ENCODE measurements at places on chromosomes 6 and 20.

- DNase-seq, result no peak
These were observed 138.7 kb upstream of the EDN1 start for GRCh38 chr6:12151433-12151820.

- DNase-seq, result no peak
These were observed 97.2 kb downstream of the MAP3K4 start for GRCh38 chr6:161088676-161089328.

DNA sequence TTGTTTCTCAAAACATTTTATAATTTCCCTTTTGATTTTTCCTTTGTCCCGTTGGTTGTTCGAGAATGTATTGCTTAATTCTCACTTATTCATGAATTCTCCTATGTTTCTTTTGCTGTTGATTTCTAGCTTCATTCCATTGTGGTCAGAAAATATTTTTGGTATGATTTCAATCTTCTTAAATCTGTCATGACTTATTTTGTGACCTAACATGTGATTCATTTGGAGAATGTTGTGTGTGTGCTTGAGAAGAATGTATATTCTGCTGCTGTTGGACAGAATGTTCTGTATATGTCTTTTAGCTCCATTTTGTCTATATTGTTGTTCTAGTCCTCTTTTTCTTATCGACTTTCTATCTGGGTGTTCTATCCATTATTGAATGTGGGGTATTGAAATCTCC lies 286.2 kb upstream of the RNF217 start:
- peak; percentile 72 for DNase-seq

DNA sequence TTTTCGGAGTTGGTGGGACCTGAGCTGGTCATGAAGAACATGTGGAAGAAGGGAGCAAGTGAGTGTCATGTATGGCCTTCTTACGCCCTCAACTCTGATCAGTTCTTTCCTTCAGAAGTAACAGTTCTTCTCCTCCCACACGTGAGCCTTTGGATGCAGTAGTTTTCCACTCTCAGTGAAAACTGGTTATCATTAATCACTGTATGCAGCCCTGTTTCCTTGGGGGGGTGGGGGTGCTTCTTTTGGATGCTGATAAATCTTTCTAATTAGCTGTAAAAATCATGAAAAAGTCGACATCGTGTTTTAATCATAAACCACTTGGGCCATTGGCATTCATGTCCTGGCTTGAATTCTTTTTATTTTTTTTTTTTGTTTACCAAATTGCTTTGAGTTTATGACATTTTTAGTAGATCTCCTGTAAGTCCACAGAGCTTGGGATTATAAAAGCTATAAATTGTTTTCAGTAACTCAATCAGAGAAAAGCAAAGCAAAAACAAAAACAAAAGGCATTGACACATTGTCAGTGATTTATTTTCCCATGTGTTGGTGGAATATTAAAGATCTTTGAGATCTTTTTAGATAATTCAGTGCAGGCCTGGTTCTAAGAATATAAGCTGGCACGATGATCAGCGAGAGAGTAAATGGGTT lies 84.8 kb downstream of the TRMT11 start:
- no peak for DNase-seq

GRCh38 chr20:8152847-8153246 lies 20.8 kb downstream of the PLCB1 start:
- no peak for DNase-seq

DNA sequence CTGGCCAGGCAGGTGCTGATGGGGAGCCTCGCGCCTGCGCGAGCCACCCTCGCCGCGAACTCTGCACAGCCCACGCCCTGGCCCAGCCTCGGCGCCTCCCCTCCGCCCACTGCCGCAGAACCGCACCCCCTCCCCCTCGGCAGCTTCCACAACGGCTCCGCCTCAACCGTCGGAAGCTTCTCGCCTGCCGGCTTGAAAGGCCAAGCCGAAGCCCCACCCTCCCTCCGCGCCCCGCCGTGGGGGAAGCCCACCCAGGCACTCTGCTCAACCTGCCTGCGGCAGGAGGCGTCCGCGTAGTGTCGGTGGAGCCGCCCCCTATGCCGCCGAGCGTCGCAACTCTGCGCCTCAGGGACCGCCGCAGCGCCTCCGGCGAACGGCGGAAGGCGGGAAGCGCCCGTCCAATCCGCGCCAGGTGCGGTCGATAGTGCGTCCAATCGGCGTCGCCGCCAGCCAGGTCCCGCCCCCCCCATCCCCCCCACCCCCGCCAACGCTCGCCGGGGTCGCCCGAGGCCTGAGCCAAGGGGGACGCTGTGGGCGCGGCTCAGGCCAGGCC lies at the start of gene SYCP2:
TSS of gene SYCP2 (minus strand) at position 342 of the 553 bp plus-strand sequence. CDS start 11,224 bp downstream, outside the sequence.
- no peak for DNase-seq

GRCh38 chr6:119834418-119834817 lies 484.9 kb upstream of the MAN1A1 start:
- no peak for DNase-seq

- DNase-seq, result peak; percentile 41
These were observed 125.4 kb downstream of the DST start for GRCh38 chr6:56517155-56517745.

GRCh38 chr6:168711049-168711640 lies 270.2 kb downstream of the SMOC2 start:
- DNase-seq, result no peak

DNA sequence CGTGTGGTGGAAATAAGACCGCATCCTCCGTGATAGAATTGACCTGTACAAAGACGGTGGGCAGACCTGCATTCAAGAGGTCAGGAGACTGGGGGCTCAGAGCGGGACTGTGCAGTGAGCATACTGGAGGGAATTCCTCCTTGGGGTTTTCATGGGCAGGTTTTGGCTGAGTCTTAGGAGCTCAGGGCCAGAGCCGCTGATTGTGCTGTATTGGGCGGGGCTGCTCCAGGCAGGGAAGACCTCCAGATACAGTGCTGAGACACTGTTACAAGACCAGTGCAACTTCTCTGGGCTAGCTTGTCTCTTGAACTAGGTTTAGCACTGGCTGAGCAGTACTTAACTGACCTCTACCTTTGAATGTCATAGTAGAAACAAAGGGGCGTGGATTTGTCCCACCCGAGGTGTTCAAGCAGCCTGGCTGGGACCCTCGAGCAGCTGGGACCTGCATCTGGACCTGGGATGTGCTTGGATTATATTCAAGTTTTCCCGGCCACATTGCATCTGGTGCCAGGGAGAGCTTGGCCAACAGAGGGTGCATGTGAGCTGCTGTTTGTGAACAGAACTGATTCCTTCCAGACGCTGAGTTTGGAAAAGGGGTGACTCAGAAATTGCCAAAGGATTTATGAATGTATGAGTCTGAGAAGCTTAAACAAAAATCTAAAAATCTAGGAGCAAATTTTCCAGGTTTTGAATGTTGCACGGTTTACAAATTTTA lies 33.4 kb upstream of the SLC22A1 start:
- peak; percentile 87 for DNase-seq

GRCh38 chr20:37911838-37912281 lies 8.9 kb downstream of the VSTM2L start:
- peak; percentile 68 for DNase-seq

DNA sequence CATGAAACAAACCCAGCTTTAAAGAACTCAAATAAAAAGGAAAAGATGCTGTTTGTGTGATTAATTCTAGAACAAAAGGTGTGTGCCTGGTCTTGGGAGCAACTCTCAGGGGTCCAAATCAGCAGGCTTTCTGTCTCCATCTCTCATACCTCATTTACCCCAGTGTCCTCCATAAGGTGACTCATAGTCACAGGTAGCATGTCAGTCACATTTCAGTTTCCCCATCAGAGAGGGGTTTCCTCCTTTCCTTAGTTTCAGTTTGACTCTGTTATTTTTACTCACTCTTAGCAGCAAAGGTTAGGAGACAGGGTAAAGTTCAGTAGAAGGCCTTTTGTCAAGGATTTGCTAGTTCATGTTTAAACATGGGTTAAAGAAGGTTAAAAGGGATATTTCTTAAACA lies 46.2 kb downstream of the OGFRL1 start:
- DNase-seq, result no peak

DNA sequence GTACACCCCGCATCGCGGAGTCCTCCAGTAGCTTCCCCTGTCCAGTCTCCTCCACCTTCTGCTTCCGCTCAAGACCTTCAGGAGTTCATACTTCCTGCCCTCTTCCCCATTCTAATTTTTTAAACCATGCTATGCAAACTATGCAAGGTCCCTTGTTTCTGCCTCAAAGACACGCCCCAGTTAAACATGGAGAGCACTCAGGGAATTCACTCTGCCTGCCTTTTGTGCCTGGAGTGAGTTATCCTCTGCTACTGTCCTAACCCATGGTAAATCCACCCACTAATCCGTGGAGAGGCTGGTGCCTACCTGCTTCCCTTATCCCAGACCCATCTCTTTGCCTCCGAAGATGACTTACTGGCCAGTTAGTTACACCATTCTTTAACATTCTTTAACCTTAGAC lies 473.7 kb upstream of the JARID2 start:
- DNase-seq, result no peak

- DNase-seq, result peak; percentile 99
These were observed 55.2 kb downstream of the TGM2 start for GRCh38 chr20:38109591-38110524.

- DNase-seq, result no peak
These were observed 11.3 kb downstream of the SLC17A5 start for GRCh38 chr6:73642530-73642929.

GRCh38 chr6:35590622-35591066 lies 77.9 kb upstream of the TULP1 start:
- DNase-seq, result no peak

- DNase-seq, result no peak
These were observed 125.2 kb downstream of the CEBPB start for GRCh38 chr20:50315586-50316551.

DNA sequence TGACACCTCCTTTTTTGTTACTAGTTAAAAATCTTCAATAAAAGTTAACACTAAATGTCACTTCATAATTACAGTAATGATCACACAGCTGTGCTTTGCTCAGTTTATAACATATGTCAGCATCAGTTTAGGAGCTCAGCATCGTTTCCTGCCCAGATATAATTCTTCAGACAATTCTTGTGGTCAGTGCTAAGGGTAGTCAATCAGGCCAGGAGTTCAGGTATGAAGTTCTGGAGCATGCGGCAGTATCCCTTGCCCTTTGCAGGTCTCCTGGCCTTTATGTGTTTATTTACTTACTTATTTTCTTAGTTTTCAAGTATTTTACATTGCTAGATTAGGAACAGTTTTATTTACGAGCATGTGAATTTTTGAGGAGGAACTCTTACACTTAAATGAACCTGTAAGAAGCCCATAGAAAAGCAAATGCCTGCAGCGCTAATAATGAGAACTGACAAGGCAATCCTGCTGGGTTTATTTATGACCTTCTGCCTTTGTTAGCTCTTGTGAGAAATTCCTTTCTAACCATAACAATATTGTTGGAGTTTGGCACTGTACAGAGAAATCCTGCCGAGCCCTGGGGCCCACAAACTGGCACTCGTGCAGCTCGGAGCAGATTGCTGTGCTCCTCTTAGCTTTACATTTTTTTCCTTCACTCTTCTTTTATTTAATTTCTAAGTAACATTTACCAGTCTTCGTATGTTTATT lies 252.8 kb downstream of the TMEM242 start:
- DNase-seq, result no peak
